Fibroblast of skin of right quadriceps (primary cell): ENCODE measurements at places on chromosomes 5 and 9.

- DNase-seq = no peak
Measured at GRCh38 chr5:147061431-147061830, 173.4 kb upstream of the STK32A start.

- peak; percentile 58 for DNase-seq
Measured at GRCh38 chr5:127296321-127296720, 5.7 kb downstream of the MEGF10 start.

DNA sequence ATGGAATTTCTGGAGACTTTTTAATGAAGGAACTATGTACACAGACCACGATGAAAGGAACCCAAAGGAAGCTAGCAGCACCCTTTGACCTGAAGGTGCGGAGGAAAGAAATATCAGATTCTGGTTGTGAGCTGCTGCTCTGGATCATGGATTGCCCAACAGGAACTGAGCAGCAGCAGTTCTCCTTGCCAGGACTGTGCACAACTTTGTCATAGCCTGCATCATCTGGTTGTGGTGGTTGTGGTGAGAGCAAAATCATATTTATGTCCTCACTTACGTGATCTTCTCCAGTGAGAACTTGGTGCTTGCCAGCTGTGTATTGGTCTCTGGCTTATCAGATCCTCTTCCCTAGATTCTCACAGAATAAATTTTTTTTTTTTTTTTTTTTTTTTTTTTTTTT is 70.7 kb upstream of the LPAR1 start:
- peak; percentile 88 for DNase-seq

DNA sequence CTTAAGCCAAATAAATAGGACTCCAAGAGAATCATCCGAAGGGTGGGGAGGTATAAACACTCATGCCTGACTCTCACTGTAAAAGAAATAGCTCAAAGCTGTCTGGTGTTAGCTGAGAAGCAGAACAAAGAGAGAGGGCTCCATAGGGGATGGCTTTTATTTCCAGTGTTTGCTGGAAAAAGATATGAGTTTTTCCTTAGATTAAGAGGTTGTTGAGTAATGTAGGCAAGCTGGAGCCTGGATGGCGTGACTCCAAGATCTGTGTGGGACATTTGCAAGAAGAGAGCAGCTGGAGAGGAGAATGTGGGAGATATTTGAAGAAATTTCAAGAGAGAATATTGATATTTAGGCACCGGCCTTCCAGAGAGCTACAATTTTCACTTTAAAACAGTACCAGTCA is 793.7 kb upstream of the RGMB start:
- DNase-seq = peak; percentile 22

GRCh38 chr5:850511-851006 is at the start of gene ZDHHC11:
ZDHHC11 (minus strand) TSS chr5:850986; CDS start chr5:850602, 384 bp downstream.
- DNase-seq = no peak

DNA sequence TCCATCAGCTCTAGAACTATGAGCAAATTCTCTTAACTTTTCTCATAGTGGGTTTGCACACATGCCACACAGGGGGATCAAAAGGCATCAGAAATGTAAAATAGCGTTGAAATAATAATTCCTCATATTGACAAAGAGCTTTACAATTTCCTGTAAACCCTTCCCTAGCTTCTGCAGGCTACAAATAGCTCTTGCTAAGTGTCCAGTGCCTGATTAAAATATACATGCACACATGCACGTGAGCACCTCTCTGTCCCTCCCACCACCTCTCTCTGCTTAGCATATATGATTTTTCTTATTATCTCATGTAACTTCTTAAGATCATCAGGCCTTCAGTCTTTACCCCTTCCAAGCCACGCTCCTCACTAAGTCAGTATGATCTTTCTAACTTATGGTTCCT is 13.7 kb upstream of the PPP2R2B start:
- DNase-seq = no peak

DNA sequence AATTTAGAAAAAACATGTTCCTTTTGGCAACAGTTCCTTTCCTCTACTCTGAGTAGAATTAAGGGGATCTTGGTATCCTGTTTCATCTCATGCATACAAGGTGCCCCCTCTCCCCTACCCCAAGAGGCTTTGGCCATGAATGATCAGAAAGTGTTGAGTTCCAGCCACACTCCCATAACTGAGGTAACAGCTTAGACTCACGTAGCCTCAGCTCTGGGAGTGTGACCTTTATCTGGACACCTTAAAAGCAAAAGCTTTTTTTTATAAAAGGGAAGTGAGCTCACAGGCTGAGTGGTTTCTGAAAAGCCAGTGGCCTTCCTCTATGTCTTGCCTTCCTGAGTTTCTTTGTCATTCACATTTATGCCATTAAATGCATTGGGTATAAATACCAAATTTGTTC is 900 bp upstream of the HAVCR2 start:
- DNase-seq = no peak

GRCh38 chr5:148230240-148230639 is 8.1 kb upstream of the MARCOL start:
- no peak for DNase-seq

- no peak for DNase-seq
Measured at GRCh38 chr5:137055271-137055872, 443.8 kb downstream of the SPOCK1 start.

DNA sequence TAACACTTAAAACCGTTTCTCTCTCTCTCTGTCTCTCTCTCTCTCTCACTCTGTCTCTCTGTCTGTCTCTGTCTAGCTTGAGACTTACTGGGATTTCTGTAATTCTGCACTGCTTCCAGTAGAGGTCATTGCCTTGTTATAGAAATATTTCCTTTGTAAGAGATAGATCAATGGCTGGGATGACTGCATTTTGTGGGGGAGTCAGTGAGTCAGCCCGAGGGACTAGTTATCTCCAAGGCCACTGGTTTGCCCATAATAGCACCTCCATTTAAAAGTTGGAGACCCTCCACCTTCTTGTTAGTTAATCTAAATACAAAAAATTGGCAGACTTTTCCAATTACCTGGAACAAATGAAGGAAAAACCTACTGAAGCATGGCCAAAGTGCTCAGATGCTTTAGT is 547.2 kb downstream of the LRRC70 start:
- peak; percentile 62 for DNase-seq

DNA sequence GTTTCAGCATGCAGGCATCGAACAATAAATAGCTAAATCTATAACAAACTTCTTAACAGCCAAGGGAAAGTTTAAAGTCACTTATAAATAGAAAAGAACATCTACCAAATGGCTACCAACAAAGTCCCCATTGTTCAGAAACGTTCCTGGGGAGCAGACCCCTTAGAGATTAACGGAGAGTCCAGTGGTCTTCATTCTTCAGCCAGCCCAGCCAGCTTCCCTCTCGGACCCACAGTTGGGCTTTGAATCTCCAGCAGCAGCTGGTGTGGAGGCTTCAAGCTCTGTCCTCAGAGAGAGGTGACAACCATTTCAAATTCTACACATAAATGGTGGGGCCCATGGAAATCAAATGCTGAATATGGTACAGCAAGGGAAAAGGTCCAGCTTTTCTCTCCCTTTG is 11.2 kb downstream of the ENC1 start:
- DNase-seq = no peak

- DNase-seq = no peak
Measured at GRCh38 chr5:165616490-165617405, 2111.3 kb downstream of the MAT2B start.

- DNase-seq = peak; percentile 43
Measured at GRCh38 chr5:119360905-119361593, 5.2 kb downstream of the TNFAIP8 start.

- peak; percentile 18 for DNase-seq
Measured at GRCh38 chr9:88641456-88642240, 106.7 kb downstream of the NXNL2 start.

- DNase-seq = peak; percentile 85
Measured at GRCh38 chr5:37889612-37890317, 49.9 kb upstream of the GDNF start.

- peak; percentile 20 for DNase-seq
Measured at GRCh38 chr5:172713113-172713808, 57.7 kb downstream of the DUSP1 start.

DNA sequence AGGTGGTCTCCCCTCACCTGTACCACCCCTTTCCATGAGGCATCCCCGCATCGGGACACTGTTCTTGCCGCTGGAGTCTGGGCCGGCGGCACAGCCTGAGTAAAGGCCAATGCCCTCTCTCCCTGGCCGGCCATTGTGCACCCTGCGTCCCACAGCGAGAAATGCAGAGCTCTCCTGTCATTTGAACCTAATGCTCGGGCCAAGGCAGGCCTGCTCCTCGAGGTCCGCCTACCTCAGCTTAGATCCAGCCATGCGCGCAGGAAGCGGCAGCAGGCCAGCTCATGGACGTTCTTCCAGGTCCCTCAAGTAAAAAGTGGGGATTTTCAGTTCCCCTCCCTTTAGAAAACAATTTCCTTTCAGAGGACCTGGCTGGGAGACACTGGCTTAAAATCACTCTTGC is 135.0 kb downstream of the HSD17B3 start:
- DNase-seq = no peak

DNA sequence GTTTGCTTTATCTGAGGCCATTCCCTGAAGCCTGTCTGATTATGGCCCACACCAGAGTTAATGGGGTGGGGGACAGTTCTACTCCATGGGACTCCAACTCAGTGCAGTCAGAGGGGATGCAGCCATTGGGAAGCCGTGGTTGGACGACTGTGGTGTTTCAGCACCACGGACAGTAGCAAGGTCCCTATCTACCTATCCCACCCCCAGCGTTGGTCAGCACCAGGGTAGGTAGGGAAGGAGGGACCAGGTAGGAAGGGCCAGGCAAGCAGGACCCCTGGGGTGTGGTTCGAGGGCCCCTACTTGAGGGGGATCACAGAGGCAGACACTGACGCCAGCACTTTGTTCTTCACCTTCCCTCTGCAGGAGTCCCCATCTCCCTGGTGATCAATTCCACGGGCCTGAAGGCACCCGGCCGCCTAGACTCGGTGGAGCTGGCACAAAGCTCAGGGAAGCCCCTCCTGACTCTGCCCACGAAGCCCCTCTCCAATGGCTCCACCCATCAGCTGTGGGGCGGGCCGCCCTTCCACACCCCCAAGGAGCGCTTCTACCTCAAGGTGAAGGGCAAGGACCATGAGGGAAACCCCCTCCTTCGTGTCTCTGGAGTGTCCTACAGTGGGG is 33.2 kb downstream of the HMCN2 start:
- peak; percentile 6 for DNase-seq

- DNase-seq = no peak
Measured at GRCh38 chr5:139461698-139462097, 845 bp downstream of the ECSCR start.

DNA sequence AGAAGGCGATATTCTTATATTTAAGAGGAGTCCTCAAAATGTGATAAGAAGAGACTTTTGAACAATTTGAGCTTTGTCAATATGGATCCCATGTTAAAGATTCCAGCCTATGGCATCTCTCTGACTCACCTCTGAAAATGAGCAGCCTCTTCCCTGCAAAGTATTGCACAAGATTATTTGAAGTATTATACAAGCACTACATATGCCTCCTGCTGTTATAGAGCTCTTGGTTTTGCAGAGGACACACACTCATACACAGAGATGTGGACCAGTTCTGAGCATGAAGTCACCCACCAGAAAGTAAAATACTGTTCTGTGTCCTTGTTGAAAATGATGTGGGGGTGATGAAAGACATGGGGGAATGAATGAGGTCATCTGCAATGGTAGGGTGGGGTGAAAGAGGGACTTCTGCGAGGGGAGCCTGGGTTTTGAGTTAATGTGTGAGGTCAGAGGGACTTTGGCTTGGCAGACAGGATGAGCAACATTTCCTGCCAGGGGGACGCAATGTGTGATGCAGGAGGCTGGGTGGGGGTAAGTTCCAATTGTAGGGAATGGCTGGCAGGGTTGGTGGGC is 25.8 kb downstream of the FBXL7 start:
- peak; percentile 57 for DNase-seq

- no peak for DNase-seq
Measured at GRCh38 chr5:91707521-91707841, 324.4 kb upstream of the ARRDC3 start.

DNA sequence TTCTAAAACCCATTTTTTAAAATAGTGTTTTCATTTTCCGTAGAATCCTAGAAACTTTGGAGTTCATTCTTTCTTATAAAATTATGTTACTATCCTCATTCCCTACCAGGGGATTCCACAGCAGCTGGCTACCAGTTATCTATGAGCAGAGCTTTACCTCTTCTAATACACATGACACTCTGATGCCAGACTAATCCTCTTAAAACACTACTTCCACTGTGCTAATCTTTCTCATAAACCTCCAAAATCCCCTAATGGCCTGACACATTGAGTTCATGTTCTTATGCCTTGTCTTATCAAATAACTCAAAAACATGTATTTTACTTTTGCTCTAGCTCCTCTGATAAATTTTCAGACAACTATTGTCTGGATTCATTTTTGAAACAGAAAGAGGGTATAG is 633.6 kb upstream of the FTMT start:
- DNase-seq = no peak

DNA sequence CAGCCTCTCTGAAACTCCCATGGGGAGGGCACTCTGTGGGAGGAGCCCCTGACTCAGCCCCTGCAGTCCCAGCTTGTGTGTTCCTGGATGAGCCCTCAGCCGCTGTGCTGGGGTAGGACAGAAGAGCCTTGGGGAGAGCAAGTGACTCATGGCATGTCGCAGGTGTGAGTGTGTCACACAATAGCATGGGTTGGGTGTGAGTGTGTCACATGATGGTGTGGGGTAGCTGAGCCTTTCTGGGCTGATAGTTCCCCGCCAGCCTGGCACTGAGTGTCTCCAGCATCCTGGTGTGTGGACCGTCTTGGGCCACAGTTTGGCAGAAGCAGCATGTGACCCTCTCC is 83.4 kb downstream of the PHF2 start:
- DNase-seq = no peak
